AG08395 (cell line): ENCODE measurements at places on chromosomes 12 and 14.
A peak's percentile ranks its signal among the peaks of the same experiment; 100 is the strongest.

GRCh38 chr12:120597861-120598260 lies 16.7 kb upstream of the POP5 start:
- no peak for DNase-seq

DNA sequence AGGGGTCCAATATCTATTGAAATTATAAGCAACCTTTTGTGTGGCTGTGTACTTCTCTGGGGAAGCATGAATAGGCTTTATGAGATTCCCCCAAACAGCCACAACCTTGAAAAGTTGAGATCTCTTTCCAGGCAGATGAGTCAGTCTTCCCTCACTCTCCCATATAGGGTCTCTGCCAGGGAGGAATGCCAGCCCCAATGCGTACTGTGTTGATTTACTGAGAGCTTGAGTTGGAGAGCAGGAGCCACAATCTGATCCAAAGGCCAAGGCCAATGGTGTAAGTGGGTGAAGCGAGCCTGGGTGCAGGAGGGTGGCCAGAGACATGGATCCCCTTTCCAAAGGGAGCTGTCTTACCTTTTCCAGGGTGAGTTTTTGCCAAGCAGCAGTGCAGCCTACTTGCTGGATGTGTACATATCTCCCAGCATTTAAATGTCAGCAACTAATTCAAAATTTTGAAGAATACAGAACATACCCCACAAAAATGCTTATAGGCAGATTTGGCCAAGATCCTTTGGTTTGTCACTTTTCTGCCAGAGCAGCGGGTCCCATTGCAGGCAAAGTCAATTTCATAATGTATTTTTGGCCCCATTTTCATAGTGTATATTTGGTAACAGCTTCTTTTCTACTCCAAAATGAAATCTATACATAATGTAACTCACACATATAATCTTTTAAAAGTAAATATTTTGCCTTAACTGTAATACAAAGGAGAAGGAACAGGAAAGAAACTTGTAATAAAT lies 88.2 kb downstream of the TBC1D30 start:
- peak; percentile 27 for DNase-seq

GRCh38 chr12:26028953-26029735 lies 70.7 kb downstream of the RASSF8 start:
- peak; percentile 56 for DNase-seq

DNA sequence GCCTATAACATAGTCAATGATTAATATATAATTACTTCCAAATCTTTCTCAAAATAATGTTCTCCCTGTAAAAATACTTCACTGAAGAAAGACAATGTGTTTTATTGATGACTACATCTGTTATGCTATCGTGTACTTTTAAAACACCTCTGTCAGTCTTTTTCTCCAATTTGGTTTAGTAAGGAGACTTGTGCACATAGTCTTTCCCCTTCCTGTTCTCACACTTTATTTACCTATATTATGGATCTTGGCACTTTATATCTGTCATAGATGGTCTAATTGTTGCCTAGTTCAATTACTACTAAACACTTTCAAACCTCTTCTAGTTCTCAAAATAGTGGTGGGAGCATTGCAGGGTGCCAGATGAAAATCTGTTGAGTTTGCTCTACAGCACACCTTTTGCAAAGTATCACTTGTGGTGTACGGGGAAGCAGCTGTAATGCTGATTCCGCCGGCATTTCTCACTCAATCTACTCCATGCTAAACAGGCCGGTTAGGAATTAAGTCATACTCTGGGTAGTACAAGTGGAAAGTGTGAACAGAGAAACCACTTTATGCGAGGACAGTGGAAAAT lies 1.1 kb upstream of the INSM2 start:
- DNase-seq, result no peak

GRCh38 chr12:14946861-14947260 lies 8.5 kb upstream of the ERP27 start:
- DNase-seq, result no peak

DNA sequence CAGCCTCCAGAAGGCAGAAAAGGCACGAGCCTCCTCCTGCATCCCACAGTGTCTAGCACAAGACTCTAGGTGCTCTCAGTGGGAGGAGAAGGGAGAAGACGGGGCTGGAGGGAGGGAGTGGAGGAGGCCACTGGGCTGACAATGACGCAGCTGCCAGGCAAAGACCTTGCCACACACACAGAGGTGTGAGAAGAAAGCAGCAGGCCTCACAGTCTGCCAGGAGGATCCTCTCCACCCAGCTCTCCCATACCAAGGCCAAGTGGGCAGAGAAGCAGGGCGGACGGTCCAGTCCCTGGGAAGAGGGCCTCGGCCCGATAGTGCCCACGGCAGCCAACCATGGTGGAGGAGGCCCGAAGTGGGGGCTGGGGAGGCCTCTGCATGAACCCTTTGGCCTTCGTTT lies 78.9 kb downstream of the NCOR2 start:
- no peak for DNase-seq
